ENCODE measurements at places on chromosomes 1 and 21. TPM values are rescaled to one million over a fixed set of nuclear protein-coding genes. Genes with fewer than 3 reads are reported as not detected.
A peak's percentile ranks its signal among the peaks of the same experiment; 100 is the strongest.

Gene ZNF648
- not detected for polyA plus RNA-seq

Gene TMEM81
- 2.5 TPM for polyA plus RNA-seq

DNA sequence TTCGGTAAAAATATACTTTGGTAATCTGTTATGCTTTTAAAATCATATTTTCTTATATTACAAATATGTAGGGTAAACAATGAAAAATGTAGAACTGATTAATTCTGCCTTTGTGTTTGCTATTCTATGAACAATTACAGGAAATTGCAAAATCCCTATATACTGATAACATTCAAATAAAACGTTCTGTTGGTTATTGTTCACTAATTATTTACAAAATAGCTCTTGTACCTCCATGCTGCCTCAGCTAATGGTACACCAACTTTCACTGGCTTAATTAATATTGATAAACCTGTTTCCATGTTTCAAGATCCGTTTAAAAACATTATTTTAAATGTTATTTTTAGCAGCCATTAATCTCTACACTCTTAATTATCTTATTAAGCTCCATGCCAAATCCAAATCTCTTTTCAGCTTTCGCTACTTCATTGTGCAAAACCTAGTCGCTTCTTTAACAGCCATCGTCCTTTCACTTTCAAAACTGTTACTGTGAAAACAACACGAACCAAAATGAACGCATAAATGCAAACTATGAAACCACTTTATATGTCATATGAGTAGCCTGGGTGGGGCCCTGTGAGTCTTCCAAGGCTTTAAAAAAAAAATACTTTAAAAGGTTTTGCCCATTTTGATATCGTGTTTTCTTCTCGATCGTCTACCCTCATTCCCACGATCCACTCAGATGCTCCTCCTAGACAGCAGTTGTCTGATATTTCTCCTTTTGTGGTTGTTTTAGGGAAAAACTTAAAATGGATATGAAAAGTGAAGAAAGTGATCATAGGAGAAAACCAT lies 807.1 kb downstream of the USP25 start:
- peak; percentile 73 for DNase-seq

DNA sequence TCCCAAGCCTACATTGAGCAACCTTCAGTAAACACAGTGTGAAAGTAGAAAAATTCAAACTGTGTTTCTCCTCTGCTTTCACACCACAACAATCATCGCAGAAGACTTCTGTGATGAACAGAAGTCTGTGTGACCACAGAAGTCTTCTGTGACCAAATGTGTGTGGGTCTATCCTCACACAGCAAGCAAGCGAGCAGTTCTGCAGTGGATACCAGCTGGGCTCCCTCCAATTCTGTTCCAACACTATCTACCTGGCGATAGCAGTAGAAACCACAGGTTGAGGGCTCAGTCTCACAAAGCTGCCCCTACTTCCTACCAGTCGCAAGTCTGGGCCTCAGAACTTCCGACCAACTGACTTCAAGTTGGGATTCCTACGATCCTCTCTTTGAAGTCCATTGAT lies 21.0 kb upstream of the RAP1A start:
- no peak for DNase-seq

- no peak for DNase-seq
Observed at GRCh38 chr1:179958359-179958758, 3.7 kb downstream of the CEP350 start.

All from lung (tissue), 17 donors.